NCI-H774 (cell line): ENCODE measurements at places on chromosomes 12 and 14.

GRCh38 chr12:45726603-45727300, 2.8 kb upstream of the ARID2 start:
- DNase-seq, result no peak

- DNase-seq, result no peak
Measured at GRCh38 chr14:64684091-64684490, 20.1 kb upstream of the PLEKHG3 start.

DNA sequence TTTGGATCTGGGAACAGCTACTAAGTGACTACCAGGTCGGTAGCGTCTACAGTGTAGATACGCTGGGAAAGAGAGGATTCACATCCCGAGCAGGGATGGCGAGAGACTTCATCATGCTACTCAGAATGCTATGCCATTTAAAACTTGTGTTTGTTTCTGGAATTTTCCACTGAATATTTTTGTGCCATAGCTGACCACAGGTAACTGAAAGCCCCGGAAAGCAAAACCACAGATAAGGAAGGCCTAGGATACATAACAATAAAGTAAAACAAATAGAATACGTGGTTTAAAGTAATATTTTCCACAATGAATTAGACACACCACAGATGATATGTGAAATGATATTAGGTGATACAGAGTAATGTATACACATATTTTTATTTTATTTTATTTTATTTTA, 7.9 kb upstream of the HCAR1 start:
- DNase-seq, result no peak

- DNase-seq, result no peak
Measured at GRCh38 chr14:100842799-100843198, 16.9 kb downstream of the MEG3 start.

GRCh38 chr12:116777245-116777644, 39.1 kb downstream of the RNFT2 start:
- no peak for DNase-seq

DNA sequence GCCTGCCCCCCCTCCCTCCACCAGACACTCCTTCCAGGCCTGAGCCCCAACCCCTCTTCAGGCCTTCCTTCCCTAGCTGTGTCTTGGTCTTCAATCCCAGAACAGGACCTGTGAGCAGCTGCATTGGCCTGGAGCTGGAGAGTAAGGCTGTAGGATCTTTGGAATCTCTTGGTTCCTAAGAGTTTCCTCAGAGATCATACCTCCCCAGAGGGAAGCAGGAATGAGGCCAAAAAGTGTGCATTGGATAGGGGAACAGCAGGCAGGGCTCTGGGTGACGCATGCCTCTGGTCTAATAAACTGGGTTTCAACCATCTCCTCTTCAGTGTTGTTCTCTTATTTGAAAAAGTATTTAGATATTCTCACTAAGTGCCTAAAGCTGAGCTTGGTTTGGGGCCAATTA, 1.8 kb upstream of the SMARCD1 start:
- no peak for DNase-seq

DNA sequence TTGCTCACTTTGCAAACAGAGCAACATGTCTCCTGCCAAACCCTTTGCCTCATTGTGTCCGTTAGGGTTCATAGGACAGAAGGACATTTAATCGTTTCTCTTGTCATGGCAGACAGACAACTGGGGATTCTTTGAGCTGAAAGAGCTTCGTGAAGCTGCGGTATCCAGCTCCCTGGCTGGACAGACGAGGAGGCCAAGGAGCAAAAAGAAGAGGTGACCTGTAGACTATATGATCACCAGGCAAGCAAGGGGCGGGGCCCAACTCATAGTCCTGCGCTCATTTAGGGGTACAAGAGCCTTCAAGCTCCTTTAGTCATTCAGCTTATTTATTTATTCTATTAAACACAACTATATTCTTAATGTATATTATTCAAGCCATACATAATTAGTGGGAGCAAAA, 66.8 kb upstream of the VRK1 start:
- no peak for DNase-seq

GRCh38 chr14:39229222-39229543, 4.5 kb upstream of the MIA2 start:
- DNase-seq, result no peak
